ENCODE measurements at places on chromosomes 2 and 18.

GRCh38 chr2:42651057-42651456 lies 82.6 kb downstream of the MTA3 start:
- DNase-seq, result no peak

DNA sequence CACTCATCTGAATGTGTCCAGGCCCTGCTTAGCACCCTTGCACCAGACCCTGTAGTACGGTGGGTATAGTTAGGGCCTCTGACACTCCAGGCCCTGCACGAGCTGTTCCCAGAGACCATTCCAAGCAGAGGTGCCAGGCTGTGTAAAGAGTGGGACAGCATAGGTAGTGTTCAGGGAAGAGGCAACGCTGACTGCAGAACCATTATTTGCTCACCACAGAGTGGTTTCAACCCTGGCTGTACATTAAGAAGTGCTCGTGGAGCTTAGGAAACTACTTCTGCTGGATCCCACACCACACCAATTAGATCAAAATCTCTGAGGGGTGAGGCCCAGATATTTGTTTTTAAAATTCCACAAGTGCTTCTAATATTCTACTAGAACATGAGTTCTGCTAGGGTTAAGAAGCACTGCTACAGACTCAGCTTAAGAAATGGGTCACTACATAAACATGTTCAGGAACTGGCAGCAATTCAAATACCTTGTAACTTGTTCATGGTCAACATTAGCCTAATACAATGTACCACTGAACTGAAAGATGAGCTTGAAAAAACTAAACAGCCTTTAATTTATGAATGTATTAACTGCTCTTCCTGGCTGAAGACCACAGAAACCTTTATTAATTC lies 183.0 kb downstream of the MYO5B start:
- DNase-seq, result no peak

GRCh38 chr2:213609570-213610170 lies 325.4 kb downstream of the SPAG16 start:
- no peak for DNase-seq

DNA sequence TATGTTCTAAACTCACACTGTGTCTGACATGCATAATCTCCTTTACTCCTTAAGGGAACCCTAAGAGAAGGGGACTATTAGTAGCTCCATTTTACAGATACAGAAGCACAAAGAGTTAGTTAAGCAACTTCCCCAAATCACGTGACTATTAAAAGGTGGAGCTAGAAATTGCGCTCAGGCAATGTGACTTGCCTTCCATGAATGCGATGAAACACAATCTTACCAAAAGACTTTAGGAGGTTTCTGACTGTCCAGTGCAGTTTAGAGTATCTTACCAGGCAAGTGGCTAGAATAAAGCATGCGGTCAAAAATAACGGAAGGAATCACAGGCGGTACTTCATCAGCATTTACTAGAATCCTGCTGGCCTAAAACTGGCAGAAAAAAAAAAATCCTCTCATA lies 70.4 kb downstream of the ZNF521 start:
- DNase-seq, result no peak

DNA sequence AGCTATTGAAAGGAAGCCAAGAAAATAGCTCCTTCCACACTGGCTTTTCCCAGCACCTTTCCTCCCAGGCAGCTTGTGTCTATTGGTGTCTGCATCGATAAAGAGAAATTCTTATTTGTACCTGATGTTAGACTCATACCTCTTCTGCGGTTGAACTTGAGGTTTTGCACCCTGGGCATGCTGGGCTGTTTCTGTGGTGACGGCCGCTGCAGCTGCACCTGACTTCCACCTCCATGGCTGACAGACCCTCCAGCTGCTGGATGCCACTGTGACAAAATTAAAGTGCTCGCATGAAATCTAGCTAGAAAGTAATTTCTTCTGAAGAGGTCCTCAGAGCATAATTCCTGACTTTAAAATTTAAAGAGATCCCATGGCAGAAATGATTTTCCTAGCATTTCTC lies 6.6 kb downstream of the FECH start:
- DNase-seq, result no peak

DNA sequence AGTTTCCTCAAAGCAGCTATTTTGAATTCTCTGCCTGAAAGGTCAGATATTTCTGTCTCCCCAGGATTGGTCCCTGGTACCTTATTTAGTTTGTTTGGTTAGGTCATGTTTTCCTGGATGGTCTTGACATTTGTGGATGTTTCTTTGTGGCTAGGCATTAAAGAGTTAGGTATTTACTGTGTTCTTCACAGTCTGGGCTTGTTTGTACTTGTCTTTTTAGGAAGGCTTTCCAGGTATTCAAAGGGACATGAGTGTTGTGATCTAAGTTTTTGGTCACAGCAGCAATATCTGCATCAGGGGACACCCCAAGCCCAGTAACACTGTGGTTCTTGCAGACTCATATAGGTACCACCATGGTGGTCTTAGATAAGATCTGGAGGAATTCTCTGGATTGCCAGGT lies 11.8 kb downstream of the MYO3B start:
- no peak for DNase-seq

GRCh38 chr2:30942419-30942818 lies 135.2 kb upstream of the CAPN13 start:
- DNase-seq, result no peak

DNA sequence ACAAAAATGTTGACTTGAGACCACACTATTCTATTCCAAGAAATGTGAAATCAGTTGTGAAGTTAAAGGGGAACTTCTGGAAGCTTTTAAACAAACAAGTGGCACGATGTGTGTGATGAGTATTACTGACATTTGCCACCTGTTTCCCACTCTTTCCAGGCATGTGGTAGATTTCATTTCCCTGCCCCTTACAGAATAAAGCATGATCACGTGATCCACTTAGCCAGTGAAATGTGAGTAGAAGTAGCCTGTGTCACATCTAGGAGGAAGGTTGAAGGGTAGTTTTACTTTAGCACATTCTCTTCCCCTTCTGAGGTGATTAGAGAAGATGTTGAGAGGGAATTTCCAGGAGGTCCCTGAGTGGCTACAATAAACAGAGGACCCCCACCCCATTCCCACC lies 3.8 kb downstream of the COL4A4 start:
- no peak for DNase-seq

GRCh38 chr2:115294999-115295398 lies 852.6 kb downstream of the DPP10 start:
- DNase-seq, result no peak

GRCh38 chr18:37270666-37271052 lies 294.9 kb downstream of the CELF4 start:
- no peak for DNase-seq

DNA sequence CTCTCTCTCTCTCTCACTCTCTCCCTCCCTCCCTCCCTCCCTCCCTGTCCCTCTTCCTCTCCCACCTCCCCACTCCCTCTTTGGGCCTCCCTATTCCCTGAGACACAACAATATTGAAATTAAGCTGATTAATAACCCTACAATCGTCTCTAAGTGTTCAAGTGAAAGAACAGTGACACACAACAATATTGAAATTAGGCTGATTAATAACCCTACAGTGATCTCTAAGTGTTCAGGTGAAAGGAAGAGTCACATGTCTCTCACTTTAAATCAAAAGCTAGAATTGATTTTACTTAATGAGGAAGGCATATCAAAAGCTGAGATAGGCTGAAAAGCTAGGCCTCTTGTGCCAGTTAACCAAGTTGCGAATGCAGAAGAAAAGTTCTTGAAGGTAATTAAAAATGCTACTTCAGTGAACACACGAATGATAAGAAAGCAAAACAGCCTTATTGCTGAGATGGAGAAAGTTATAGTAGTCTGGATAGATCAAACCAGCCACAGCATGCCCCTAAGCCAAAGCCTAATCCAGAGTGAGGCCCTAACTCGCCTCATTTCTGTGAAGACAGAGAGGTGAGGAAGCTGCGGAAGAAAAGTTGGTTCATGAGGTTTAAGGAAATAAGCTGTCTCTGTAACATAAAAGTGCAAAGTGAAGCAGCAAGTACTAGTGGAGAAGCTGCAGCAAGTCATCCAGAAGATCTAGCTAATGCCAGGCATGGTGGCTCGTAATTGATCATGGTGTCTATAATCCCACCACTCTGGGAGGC lies 21.3 kb downstream of the MALT1 start:
- DNase-seq, result no peak

- DNase-seq, result peak; percentile 17
These were observed 1.8 kb upstream of the SATB2 start for GRCh38 chr2:199459286-199460100.

GRCh38 chr2:11026286-11026921 lies 114.7 kb downstream of the KCNF1 start:
- DNase-seq, result no peak

DNA sequence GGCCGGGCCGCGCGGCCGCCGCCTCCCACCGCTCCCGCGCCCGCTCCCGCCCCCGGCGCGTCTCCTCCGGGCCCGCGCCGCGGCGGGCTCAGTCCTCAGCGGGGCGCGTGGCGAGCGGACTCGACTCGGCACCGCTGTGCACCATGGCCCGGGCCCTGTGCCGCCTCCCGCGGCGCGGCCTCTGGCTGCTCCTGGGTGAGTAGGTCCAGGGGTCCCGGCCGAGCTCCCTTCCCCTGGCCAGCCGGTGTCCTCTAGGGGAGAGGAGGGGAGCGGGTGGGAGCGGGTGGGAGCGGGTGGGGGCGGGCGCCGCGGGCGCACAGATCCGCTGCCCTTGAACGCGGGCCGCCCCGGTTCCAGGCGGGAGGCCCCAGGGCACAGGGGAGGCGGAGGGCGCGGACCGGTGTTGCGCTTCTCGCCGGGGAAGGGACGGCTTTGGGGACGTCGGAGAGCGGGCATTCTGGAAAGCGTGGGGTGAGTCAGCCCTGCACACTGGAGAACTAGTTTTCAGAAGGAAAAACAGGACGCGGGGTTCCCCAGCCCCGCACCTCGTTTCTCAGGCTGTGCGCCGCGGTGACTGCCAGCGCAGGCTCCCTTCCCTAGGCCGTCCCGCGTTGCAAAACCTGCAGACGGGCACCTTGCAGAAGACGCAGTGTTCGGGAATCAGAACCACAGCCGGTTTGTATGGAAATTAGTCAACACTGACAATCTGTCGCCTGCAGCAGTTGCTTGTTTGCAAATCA lies at the start of gene RAMP1:
TSS of gene RAMP1 (plus strand) at position 91 of the 740 bp plus-strand sequence. CDS start at position 144, 53 bp downstream.
- DNase-seq, result no peak

DNA sequence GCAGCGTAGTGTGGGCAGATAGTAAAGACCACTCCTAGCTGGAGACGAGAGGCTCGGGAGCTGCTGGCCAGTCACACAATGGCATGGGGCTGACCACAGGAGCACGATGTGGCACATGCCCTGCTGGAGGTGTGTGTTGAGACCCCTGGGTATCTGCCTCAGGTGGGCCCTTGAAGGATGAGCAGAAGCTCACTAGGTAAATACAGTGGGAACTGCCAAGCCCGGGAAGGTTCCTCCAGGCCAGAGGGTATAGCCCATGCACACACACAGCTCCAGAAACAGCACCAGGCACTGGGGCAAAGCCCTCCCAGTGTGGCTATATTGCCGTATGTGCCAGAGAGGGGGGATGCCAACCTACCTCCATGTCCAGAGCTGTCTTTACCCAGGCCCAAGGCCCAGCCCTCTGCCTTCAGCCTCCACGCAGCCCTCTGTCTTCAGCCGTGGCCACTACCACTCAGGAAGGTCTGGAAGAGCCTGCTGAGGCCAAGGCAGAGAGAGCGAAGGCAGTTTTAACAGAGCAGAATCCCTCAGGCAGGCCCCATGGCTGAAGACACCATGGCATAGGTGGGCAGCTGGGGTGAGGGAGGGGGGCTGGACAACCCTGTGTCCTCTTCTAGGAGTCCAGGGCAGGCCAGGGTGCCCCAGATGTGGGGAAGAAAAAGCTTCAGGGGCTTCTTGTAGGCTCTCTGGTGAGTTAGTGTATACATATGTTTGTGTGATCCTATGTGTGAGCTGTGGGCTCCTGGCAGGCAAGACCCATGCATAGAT lies 7.0 kb upstream of the ARID5A start:
- no peak for DNase-seq

DNA sequence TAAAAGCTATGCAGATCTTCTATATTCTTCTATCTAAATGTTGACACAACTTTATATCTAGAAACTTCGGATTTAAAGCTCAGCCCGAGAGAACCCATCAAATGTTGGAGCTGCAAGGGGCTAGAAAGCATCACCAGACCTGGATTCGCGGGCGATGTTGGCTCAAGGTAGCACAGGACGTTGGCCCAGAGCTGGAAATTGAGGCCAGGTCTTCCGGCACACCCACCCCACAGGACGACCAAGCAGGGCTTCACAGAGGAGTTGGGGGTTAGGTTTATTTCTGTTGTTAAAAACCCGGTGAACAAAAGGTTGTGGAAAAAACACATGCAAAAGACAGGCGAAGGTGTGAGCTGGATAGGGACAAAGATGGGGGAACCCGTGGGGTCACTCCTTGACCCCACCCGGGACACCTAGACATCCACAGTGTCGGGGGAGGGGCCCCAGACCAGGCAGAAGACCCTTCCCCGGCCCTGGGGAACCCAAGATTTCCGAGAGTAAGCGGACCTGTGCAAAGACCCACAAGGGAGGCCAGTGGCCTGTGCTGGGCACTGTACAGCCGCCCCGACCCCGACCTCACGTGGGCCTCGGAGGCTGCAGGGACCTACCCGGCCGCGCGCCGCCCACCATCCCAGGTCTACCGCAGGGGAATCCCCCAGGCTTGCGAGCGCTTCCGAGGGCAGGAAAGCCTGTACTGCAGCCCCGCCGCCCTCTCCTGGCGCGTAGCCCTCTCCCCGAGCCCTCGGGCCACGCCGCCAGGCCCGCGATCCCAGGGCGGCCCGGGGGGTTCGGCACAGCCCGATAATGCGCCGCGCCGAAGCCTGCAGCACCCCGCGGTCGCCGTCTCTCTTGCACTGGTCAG lies 1.8 kb upstream of the AGBL5 start:
- DNase-seq, result no peak

DNA sequence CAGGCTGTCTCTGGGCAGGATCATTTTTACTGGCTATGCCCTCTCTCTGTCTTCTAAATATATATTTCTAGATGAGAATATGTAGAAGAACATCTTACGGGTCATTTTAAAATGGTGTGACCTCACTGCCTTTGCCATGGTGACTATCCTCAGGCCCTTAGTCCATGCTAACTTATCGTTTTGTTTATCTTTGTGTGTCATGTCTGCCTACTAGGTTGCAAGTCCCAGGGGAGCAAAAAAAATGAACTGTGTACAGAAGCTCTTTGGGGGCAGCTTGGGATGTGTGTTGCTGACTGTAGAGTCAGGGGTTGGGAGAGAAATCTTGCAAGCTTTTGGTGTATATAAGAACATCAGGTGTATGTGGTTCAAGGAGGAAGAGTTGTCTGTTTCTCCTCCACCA lies 11.0 kb downstream of the CPSF3 start:
- no peak for DNase-seq

DNA sequence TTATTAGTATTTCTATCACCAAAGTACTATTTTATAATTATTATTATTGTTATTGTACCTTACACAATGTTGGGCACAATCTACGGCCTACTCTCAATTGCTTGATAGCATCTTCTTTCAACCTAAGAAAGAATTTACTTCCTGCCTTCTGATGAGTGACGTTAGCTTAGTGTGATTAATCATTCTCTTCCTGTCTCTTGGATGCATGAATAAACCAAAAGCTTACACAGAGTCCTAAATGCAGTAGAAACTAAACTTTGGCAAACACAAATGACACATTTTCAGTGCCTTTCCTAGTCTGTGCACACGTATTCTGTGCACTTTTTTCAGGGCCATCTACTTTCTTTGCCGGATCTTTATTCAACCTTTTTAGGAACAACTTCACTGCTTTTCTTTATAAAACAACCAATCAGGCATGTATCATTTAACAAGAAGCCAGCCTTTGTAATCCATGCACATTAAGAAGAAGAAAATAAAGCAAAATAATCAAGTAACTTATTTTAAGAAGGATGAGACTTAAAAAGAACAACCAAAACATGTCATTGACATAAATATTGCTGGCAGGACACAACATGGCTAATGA lies 19.1 kb downstream of the TRAK2 start:
- DNase-seq, result no peak

Data from esophagus squamous epithelium (tissue), 5 donors.